ENCODE measurements at places on chromosomes 1 and 21.

DNA sequence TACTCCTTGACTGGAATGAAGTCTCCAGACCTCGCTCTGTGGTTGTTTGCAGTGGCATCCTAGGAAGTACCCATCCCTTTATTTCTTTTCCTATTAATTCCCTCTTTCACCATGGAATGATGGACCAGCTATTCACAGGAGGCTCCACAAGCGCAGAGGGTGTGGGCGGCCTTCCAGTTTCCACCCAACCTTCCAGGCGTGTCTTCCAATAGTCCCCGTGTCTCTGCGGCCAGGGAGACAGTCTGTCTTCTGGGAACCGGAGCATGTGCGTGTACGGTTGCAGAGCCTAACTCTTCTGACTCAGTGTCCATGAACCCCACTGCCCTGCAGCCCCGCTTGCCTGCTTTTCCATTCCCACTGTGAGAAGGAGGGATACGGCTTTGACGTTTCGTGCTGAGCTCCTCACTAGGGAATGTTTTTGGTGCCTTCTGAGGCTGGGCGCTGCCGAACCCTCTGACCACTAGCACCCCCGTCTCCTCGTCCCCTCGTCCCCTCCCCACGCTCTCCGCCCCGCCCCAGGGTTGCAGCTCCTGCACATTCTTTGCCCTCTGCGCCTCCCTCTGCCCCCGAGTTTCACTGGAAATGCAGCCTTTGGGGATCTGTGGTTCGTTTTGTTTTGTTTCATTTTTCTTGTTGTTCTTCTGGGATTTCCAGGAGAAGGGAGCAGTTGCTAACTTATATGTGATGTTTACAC lies 26.3 kb upstream of the FAM3B start:
- DNase-seq, result no peak

DNA sequence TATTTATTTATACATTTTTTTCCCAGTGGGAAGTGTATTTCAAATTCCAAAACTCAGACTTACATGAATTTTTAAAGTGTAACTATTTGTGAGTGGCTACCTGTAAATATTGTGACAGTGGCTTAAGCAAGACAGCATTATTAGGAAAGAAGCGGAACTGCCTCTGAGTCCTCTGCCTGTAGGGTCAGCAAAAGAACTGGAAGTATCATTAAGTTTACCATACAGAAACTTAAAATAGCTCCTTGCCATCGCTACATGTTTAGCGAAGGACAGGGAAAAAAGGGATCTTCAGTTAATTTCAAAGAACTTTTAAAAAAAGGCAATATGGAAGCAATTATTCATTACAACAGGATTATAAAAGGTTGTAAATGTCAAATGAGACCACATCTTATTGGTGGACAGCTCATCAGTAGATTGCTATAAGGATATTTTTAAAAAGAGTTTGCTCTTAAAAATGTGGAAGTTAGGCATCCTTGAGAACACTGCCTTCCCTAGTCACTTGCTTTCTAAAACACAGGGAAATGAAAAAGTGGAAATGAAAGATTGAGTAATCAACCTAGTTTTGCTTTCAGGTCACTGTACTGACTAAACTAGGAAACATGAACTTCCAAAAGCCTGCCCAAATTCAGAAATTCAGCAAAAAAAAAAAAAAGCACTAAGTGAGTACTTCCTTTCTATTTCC lies 39.2 kb downstream of the NSL1 start:
- DNase-seq, result no peak

DNA sequence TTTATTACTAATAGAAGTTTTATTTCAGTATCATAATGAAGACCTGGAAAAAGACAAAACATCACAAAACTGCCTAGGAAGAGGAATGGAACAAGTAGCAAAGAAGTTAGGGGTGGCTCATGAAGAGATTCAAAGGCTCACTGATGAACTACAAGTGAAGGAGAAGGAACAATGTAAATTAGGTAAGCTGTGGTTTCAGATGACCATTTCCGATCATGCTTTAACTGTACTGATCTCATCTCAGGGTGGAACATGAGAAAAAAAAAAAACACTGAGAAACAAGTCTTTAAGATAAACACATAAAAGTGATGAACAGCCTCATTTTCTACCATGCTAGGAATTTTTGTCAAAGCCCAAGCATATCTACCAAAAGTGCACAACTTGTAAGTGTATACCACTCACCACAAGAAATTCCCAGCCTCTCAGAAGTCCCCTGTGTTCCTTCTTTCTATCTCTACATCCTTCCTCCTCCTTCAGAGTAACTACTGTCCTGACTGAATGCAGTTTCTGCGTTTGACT lies 19.6 kb downstream of the CCDC30 start:
- no peak for DNase-seq

DNA sequence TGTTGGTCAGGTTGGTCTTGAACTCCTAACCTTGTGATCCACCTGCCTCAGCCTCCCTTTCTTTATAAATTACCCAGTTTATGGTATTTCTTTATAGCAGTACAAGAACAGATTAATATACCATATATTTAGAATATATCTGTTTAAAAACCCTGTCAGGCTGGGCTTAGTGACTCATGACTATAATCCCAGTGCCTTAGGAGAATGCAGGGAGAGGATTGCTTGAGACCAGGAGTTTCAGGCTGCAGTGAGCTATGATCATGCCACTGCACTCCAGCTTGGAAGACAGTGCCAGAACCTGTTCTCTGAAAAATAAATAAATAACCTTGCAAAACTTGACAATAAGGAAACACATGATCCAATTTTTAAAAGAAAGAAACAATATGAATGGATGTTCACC lies 43.9 kb downstream of the ZNF684 start:
- no peak for DNase-seq

DNA sequence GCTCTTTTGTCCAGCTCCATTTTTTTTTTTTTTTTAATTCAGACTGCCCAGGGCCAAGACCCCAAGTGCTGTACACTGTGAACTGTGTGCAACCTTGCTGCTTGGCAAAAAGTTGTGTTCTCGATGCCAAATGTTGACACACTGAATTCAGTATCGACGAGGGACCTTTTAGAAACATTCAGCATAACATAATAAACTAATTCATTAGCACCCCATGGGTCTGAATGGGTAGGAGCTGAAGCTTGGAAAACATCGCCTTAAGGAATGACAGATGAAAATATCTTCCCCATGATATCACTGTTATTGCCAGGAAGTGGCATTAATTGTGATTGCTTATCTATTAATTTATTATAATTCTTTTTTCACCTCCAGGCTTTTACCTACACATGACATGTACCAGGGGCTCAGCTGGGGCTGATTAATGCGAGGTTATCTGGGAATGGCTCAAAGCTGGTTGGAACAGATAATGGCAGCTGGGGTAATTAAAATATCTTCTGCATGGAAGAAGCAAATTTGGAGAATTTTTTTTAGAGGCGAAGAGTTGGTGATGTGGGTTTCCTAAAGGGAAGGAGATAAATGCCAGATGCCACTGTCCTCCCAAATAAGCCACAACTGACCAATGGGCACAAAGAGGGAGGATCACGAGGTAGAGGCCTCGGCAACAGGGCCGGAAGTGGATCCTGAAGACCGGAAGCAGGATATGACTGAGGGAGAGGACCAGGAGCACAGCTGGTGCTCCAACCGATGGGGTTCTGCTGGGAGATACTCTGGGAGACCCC lies 169.3 kb downstream of the GRIK3 start:
- no peak for DNase-seq

DNA sequence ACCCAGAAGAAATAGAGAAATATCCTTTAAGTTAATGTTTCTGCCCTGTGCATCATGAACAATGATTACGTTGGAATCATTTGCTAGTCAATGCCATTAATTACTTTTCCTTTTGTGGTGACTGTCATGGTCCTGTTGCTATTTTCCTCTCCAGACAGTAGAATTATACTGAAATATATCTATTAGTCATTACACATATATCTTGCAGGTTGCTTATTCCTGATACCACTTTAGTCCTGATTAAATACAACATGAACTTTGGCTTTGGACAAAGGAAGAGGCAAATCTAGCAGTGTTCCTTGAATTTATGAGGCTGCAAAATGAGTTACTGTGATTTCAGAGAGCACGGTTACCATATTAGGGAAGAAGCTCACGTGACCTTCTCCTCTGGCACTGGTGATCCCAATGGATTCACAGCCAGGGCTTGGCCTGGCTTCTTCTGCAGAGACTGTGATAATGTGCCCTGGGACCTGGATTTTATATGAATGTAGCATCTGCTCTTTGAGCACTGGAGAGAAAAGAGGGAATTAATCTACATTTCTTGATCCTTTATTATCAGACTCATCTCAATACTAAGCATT lies 12.4 kb upstream of the KRTAP19-8 start:
- DNase-seq, result no peak

- DNase-seq, result no peak
Measured at GRCh38 chr1:213110349-213111300, 59.6 kb downstream of the RPS6KC1 start.

DNA sequence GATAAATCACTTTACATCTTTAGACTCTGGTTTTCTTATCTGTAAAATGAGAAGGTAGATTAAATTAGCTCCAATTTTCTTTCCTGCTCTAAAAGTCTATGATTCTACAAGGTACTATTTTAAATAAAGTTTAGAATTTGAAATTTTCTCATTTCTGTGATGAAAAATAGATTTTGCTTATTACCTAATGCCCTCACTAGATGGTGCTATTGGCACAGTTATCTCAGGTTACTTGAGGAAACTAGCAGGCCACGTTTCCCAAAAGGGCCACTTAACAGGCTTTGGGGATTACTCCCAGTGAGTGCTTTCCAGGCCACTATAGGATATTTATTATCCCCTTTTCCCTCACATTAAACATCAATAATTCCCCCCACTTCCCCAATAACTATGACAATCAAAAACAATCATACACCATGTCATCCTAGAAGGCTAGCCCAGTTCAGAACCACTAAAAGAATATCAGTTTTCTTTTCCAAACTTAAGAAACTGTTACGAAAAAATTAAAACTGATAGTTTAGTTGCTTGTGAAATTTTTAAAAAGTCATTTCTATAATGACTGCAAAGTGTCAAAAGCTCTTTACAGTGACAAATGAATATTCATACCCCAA lies 30.6 kb downstream of the OMA1 start:
- DNase-seq, result peak; percentile 50

- no peak for DNase-seq
Measured at GRCh38 chr1:226937940-226938725, 2.0 kb upstream of the COQ8A start.

DNA sequence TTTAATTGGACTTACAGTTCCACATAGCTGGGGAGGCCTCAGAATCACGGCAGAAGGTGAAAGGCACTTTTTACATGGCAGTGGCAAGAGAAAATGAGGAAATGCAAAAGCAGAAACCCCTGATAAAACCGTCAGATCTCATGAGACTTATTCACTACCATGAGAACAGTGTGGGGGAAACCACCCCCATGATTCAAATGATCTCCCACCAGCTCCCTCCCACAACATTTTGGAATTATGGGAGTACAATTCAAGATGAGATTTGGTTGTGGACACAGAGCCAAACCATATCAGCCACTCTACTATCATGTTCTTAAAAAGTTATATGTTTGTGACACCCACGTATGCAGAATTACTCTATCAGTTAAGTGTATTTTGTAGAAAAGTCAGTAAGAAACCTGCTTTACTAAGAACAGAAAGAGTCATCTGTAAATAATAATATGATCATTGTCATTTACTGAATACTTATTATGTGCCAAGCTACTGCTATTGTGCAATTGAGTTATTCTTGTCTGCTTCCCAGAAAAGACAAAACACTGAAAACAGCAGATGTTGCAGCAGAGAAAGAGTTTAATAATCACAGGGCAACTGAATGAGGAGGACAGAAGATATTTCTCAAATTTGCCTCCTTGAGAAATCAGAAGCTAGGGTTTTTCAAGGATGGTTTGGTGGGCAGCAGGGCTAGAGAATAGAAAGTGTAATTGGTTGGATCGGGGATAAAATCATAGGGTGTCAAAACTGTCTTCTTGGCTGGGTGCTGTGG lies 207.7 kb upstream of the FGGY start:
- DNase-seq, result no peak

DNA sequence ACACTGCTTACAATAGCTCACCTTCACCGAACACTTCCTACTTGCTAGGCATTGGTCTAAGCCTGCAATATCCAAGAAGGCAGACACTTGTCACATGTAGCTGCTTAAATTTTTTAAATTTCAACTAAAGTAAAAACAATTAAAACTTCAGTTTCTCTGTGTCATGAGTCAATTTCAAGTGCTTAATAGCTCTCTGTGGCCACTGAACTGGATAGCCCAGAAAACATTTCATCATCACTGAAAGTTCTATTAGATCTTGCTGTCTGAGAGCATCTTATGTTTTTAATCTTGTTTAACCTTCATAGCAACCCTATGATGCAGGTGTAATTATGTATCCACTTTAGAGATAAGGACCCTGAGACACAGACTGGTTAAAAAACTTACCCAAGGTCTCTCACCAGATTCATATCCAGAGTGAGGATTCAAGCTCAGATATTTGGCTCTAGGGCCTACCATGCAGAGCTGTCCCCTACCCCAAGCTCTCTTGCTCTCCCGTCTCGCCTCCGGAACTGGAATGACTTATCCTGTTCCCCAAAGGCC lies 2.6 kb upstream of the FCRL6 start:
- DNase-seq, result no peak

GRCh38 chr1:228109073-228109961 lies at the start of gene MRPL55:
MRPL55 (minus strand) TSS chr1:228109299; CDS start chr1:228108260, 1,039 bp downstream.
- peak; percentile 91 for DNase-seq

GRCh38 chr1:21814241-21814918 lies 2.3 kb downstream of the LDLRAD2 start:
- DNase-seq, result no peak

- no peak for DNase-seq
Measured at GRCh38 chr1:70909262-70909822, 138.3 kb downstream of the PTGER3 start.
